ENCODE measurements at places on chromosomes 11 and 22. TPM values are rescaled to one million over a fixed set of nuclear protein-coding genes. Genes with fewer than 3 reads are reported as not detected.
A peak's percentile ranks its signal among the peaks of the same experiment; 100 is the strongest.

DNA sequence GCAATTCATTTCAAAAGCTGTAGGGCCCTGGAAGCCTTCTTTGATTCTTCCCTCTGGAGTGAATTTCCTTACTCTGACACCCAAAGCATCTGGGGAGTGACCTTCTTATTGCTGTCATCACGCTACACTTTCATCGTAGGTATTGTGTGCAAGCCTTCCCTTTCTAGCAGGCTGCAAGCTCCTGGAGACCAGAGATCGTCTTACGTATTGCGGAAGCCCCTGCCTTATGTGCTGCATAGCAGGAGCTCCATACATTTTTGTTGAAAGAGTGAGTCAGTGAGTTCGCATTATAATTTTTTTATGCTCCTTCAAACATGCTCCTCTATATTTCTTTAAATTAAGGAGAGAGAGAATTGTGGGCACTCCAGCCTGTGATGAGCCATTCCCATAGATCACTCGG, 21.2 kb upstream of the TMEM218 start:
- ATAC-seq = no peak

GRCh38 chr11:123519055-123519796, 89.2 kb downstream of the GRAMD1B start:
- peak; percentile 93 for ATAC-seq

GRCh38 chr11:19382131-19382611, 141.4 kb upstream of the E2F8 start:
- ATAC-seq = peak; percentile 25

- ATAC-seq = no peak
Observed at GRCh38 chr11:63901660-63902059, 15.3 kb downstream of the RCOR2 start.

DNA sequence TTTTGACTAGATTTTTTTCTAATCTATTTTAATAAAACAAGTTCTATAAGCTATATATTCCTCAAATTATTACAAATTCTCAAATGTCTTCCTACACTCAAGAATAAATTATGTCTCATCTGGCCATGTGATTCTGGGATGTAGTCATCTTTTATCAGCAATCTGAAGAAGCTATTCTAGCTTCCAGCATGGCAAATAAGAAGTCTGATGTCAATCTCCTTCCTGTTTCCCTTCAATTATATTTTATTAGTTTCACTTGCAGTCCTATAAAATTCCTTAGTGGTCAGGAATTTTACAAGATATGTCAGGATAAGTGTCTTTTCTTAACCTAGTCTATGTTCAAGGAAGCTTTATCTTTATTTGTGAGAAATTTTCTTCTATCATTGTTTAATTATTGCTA, 10.4 kb upstream of the ANO3 start:
- ATAC-seq = no peak

GRCh38 chr11:9385327-9385899, 961 bp downstream of the IPO7 start:
- ATAC-seq = peak; percentile 28

DNA sequence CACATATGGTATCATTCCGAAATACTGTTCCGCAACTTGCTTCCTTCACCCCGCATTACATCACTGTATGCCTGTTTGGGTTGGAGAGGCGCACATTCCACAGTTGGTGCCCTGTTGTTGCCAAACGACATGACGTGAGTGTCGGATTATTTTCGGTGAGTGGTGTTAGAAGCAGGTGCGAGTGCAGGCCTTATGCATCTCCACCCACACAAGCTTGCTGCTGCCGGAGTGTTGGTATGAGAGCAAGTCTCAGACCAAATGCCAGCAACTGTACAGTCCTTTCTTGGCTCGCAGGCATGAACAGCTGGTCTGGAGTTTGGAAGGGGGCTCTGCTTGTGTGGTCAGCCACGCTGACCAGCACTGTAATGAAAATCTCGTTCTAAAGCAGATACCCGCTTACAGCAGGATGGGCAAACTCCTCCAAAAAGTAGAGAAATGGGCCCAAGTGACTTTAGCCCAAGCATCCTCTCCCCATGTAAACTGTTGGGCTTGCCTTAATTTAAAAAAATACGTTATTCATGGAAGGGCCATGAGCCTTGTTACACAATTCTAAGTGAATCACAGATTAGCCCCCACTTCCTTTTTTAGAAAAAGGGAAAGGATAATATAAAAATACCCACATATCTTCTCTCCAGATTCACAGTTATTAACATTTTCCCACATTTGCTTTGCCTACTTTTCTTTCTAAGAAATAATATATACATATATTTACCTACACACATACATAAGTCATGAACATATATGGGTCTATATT, 48.7 kb upstream of the OR9Q1 start:
- ATAC-seq = no peak

- ATAC-seq = no peak
Observed at GRCh38 chr11:128458321-128458720, 129.0 kb downstream of the ETS1 start.

DNA sequence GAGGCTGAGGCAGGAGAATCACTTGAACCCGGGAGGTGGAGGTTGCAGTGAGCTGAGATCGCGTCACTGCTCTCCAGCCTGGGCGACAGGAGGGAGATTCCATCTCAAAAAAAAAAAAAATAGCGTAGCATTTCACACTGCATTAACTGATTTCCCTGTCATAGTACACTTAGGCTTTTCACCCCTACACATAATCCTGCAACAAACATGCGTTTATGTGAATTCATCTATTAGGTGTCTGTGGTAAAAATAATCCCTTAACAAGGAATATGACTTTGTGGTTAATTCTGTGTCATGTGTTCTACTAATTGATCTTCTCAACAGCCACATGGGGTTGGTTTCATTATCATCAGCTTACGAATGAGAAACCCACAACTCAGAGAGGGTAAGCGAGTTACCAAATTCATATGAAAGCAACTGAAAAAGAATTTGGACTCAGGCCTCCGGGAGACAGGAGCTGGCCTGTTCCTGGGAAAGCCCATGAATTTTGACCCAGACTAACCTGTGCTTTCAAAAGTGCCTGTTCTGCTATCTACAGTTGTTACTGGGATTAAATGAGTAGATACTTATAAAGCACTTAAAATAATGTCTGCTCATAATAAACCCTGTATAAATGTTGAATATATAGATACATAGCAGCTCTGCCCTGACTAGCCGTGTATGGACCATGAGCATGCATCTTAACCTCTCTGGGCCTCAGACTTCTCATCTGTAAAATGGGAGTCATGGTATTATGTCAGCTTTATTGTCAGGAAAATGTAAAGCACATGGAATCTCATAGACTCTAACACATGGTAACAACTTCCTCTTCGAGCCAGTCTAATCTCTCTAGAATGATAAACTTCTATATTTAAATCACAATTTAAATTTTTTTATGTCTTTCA, 36.6 kb downstream of the KCNJ1 start:
- ATAC-seq = no peak

Gene C11orf65
- 3.4 TPM for total RNA-seq

Gene CATSPER1
- total RNA-seq = 0.30 TPM

Gene SYT13
- 46.0 TPM for total RNA-seq

Gene CRYBB3
- not detected for total RNA-seq

Gene MRPL49
- 75.9 TPM for total RNA-seq
